ENCODE measurements at places on chromosomes 12 and 14.
A peak's percentile ranks its signal among the peaks of the same experiment; 100 is the strongest.

GRCh38 chr12:15688202-15688736, 100.9 kb downstream of the EPS8 start:
- no peak for DNase-seq

DNA sequence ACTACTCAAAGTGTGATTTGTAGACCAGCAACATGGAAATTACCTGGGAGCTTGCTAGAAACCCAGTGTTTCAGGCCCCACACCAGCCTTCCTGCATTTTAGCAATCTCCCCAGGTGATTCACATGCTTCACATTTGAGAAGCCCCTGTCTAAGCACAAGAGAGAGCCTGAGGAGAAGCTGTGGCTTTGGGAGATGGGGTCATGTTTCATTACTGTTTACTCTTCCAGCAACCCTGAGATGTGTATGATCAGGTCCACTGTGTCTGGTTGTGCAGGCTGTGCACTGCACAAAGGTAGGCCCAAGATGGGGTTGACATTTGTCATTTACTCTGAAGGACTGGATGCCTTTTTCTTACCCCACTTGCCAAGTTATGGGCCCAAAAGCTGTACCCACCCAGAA, 190.1 kb downstream of the SLC41A2 start:
- DNase-seq, result no peak

- DNase-seq, result no peak
Measured at GRCh38 chr14:78086342-78086741, 83.8 kb upstream of the NRXN3 start.

- DNase-seq, result no peak
Measured at GRCh38 chr14:35556548-35556947, 22.6 kb downstream of the INSM2 start.

DNA sequence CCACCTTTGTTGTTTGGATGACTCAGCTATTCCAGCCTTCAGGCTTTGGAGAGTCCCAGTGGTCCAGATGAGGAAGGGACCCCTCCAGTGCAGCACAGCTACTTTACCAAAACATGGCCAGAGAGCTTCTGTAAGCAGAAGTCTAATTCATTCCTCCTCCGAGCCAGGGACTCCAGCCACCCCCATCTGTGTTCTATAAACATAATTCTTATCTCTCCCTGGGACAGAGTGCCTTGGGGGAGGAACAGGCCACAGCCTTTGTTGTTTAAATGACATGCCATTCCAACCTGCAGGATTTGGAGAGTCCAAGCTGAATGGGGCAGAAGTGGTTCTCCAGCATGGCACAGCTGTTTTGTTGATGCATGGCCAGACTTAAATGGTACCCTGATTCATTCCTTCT, 994.0 kb downstream of the TRHDE start:
- DNase-seq, result no peak

GRCh38 chr12:66132408-66132807, 1.9 kb upstream of the LLPH start:
- peak; percentile 18 for DNase-seq

GRCh38 chr12:114248527-114248926, 157.4 kb downstream of the TBX5 start:
- no peak for DNase-seq

DNA sequence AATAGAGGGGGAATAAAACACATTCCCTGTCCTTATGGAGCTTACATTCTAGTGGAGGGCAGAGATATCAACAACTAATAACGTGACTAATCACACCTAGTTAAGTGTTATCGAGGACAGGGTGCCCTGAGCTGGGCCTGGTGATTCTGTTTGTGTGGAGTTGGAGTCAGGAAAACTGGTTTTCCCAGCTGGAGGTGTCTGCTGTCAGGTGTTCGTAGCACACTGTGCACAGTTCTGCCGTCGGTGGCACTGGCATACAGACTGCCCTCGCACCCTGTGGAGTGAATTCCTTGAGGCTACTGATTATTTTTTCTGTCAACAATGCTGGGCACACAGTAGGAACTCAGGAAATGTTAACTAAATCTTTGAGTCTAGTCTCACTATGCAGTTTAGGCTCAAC, 900 bp upstream of the MTERF2 start:
- no peak for DNase-seq
